Kidney (tissue), 22 donors: ENCODE measurements at places on chromosomes 2 and 18.

DNA sequence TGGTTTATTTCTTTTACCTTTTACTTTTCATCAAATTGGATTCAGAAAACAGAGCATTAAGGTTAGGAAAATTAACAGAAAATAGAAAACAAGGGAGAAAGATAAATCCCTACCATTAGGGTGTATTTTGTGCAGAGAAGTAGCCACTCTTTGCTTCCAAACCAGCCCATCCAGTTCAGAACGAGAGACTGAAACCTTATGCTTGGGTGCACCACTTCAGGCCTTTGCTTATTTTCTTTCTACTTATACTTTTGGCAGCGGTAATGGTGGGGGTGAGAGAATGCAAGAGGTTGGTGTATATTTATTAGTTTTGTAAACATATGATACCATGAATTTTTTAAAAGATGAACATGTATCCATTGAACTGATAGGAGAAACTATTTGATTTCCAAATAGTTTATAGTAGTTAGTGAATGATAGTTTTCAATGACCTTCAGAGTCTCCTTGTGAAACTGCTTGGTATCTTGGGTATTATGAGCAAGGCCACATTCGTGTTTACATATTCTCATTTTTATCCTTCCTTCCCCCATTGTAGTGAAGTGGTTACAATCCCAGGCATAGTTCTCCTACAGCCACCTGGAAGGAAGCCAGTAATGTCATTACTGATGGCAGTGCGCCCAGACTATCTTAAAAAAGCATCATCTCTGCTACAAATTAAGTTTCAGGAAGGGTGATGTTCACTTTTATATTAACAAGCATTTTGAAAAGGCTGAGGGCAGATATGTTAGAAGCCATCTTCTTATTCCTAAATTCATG, 60.8 kb downstream of the MFSD6 start:
- peak; percentile 87 for DNase-seq

DNA sequence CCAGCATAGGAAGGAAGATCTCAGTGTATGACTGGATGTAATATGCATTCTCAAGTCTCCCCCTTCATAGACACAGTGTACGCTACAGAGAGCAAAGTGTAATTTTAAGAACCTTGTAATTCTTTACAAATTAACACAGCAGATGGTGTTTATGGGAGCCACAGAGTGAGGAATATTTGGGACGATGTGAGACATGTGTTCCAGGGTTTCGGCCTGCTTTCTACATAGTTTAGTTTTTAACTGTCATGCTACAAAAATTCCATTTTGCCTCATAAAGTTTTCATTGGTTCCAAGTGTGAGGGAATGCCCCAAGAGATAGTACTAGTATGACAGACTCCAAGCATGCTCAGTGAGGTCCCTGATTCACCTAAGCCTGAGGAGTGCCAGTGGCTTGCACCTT, 76.2 kb upstream of the LRRTM1 start:
- no peak for DNase-seq

DNA sequence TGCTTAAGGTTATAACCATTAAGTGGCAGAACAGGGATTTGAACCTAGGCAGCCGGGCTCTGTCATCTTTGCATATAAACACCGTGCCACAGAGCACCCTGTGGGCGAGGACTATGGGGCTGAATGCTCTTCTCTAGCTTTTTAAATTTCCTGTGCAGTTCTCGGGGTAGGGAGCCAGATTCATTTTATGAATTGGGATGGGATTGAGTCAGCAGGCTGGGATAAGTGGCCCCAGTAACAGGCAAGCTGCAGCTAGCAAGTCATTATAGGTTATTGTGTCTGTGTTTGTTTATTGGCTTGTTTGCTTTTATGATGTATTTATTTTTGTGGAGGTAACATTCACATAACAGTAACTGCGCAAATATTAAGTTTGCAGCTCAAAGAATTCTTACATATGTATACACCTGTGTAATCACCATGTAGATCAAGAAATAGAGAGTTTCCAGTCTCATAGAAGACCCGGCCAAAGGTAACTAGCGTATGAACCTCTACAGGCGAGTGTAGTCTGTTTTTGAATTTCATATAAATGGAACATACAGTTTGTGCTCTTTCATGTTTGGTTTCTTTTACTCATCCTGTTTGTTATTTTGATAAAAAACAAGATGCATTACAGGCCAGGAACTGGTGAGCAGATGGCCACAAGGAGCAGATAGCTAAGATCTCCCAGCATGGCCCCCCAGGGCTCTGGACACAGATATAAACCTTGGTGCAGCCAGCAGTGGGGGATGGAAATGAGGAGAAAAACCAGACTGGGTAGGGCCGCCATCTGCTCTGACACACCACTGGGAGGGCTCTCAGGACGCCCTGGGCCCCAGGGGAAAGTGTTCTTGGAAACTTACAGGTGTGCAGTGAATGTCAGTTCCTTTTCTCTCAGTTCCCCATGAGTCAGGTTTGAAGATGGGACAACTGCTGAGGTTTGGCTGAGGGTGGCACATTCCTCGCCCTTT, 49.2 kb upstream of the GPR155 start:
- no peak for DNase-seq

GRCh38 chr18:394262-394986, 106.1 kb downstream of the COLEC12 start:
- no peak for DNase-seq

DNA sequence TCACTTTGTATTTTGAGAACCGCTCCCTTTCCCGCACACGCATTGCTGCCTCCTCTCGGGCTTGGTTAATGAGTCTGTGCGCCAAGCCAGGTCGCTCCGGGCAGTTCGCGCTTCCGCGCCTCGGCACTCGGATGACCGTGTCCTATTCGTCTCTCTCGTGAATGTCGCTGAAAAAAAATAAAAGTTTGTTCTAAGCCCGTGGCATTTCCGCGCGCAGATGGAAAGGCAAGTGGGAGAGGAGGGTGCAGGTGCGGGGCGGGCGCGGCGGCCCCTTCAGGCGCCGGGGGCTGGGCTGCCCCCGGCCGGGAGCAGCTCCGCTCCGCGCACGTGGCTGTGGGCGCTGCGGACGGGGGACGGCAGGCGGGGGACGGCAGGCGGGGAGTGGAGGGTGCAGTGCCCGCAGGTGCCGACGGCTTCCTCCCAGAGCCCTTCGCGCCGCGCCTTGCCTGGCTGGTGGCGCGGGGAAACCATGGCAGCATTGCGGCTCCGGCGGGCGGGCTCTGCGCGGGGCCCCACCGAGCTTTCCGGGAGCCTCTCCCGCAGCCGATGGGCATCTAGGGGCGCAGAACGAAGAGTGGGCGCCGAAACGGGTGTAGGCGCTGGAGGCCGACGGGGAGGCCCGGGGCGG, 159.6 kb upstream of the SIX2 start:
- peak; percentile 69 for DNase-seq

- no peak for DNase-seq
Observed at GRCh38 chr2:21772624-21773023, 648.9 kb downstream of the TDRD15 start.

- no peak for DNase-seq
Observed at GRCh38 chr2:190579915-190580846, 45.7 kb upstream of the NEMP2 start.

- DNase-seq = no peak
Observed at GRCh38 chr2:64502860-64503259, 21.3 kb upstream of the AFTPH start.

- no peak for DNase-seq
Observed at GRCh38 chr18:40531051-40531450, 1424.0 kb upstream of the PIK3C3 start.

GRCh38 chr2:102796337-102796736, 34.5 kb downstream of the TMEM182 start:
- peak; percentile 16 for DNase-seq

DNA sequence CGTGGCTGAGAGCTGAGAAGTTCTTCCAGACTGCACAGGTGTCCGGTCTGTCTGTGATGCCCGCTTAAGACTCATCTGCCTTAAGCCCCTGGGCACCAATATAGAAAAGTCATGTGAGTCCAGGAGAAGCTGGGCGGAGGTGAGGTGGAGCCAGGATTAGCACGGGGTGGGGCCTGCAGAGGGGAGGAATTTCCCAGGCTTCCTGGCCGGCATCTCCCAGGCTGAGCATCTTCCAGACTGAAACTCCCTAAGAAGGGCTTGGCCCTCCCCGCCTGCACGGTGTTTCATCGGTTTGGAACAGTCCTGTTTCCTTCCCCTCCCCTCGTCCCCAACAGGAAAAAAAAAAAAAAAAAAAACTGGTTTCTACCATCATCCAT, 270.3 kb downstream of the ATAD2B start:
- DNase-seq = no peak

GRCh38 chr2:22500555-22500935, 884.4 kb upstream of the KLHL29 start:
- DNase-seq = no peak

GRCh38 chr18:79877163-79878091, 74.0 kb downstream of the SLC66A2 start:
- peak; percentile 41 for DNase-seq

DNA sequence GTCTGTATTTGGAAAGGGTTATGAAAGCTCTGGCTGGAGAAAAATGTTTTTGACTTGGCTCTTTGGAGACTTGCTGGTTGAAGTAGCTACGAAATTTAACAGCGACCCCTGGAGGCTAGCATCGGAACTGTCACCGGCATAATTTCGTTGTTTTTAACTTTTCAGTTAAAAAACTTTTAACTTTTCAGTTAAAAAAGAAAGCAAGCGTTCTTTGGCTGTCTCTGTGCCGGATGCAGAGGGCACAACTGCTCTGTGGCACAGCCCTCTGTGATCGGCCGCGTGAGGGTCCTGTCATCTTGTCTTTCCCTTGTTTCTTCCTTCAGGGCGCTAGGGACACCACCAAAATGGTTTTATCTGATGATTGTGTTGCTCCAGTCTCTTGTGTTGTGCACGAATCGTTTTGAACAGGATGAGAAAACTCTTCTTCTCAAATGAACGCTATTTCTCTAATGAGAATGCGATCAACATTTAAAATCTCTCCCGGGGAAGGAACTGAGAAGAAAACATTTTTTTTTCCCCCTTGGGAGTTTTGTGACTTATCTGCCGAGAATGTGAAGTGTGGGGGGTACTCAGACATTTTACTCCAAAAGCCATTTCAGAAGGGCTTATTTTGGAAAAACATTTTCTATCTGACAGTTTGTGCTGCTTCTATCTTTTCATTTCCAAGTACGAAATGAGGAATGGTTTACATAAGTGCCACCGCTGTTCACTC, 57.1 kb downstream of the ADCYAP1 start:
- peak; percentile 53 for DNase-seq

- no peak for DNase-seq
Observed at GRCh38 chr2:231321021-231321420, 74.5 kb upstream of the B3GNT7 start.

DNA sequence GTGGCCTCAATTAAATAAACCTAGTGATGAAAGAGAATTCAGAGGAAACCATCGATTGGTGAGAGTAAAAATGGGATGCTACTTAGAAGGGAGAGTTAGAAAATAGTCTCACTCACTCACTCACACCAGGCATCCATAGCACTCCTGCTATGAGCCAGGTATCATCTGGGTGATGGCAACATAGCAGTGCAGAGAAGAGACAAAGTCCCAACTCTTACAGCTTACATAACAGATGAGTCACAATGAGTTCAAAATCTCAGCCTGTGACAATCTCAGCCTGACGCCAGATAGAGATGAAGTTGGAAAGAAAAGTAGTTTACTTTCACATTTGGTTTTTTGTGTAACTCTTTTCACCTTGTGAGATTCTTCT, 55.4 kb upstream of the THOC1 start:
- DNase-seq = no peak

DNA sequence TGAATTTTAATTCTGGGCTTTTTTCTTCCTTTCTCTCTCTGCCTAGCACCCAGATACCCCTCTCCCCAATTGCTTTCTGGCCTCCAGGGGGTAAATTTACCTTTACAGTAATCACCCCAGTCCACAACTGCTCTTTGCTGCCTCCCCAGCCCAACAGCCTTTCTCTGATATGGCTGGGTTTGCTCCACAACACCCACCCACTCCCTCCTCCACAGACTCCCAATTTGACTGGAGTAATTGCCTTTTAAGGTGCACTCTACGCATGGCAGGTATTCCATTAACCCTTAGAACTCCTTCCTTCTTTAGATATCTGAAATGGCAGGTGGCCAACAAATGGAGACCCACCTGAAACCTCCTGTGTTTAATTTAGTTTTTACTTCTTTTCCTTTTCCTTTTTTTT, 3.6 kb downstream of the CELF4 start:
- no peak for DNase-seq

DNA sequence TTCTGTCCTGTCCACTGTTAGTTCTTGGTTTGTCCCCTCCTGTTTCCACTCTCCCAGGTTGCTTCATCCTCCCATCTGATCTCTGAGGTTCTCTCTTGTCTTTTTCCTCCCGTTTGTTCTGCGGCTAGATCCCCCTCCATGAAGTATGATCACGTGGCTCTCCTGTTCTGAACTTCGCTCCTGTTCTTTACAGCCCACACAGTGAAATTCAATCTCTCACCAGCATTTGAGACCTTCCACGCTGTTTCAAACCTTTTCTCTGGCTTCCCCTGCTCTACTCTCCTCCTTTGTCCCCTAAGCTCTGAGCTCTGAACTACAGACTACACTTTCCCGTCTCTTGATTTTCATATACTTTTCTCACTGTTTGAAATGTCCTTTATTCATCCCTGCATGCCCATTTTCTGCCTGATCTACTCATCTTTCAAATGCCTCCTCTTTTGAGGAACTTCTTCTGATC, 83.5 kb downstream of the OSBPL6 start:
- DNase-seq = peak; percentile 84

DNA sequence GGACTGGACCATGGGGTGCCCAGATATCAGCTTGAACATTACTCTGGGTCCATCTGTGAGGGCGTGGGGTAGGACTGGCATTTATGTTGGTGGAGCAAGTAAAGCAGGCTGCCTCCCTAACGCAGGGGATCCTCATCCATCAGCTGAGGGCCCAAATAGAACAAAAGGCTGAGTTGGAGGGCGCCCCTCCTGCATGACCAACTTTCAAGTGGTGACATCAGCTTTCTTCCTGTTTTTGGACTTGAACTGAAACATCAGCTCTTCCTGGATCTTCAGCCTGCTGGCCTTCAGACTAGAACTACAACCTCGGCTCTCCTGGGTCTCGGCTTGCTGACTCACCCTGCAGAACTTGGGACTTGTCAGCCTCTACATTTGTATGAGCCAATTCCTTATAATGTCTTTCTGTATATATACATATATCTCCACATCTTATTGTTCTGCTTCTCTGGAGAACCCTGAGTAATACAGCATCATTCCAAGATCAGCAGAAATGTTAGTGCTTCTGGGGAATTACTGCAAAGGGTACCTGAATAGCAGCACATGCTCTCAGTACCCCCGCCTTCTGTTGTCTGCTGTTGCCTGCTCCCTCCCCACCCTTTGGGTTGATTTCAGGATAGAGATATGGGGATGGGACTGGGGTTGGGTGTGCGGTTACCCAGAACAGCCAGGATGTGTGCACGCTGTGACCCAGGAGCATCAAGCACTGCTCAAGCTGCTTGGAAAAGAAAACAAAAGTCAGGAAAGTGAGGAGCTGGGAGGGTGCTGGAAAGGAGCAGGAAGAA, 20.0 kb downstream of the TMEM127 start:
- DNase-seq = no peak

GRCh38 chr18:79955302-79956075, 4.0 kb upstream of the SLC66A2 start:
- DNase-seq = no peak

DNA sequence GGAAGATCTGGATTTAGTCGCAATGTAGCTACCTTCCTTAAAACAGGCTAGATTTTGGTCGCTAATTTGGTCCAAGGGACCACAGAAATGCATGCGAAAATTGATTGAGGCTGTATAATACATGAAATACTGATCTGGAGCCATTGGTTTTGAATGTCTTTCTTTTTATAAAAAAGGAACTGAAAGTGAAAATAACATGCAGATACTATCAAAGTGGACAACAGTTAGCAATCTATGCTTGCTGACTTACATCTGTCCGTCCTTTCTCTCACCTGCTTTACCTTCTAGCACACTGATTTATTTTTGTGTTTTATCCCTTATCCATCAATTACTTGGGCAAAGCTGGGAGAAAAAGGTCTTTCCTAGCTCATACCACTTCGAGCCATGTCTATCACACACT, 1459.8 kb upstream of the ACVR2A start:
- no peak for DNase-seq
